ENCODE measurements at places on chromosomes 11 and 22. TPM values are rescaled to one million over a fixed set of nuclear protein-coding genes. Genes with fewer than 3 reads are reported as not detected.

The LSP1 gene
- polyA plus RNA-seq, result 1.7 TPM

The SSTR3 gene
- not detected for polyA plus RNA-seq

The MMP8 gene
- not detected for polyA plus RNA-seq

The WNT11 gene
- polyA plus RNA-seq, result 0.06 TPM

The TRIM51 gene
- polyA plus RNA-seq, result not detected

The PPP2R1B gene
- 13.1 TPM for polyA plus RNA-seq

The TEX12 gene
- polyA plus RNA-seq, result not detected

The OR8G5 gene
- polyA plus RNA-seq, result not detected

The APOL3 gene
- polyA plus RNA-seq, result 0.25 TPM

The SHANK3 gene
- 2.2 TPM for polyA plus RNA-seq

The SPON1 gene
- polyA plus RNA-seq, result not detected

The P2RX6 gene
- 0.21 TPM for polyA plus RNA-seq

The SELENOM gene
- polyA plus RNA-seq, result 32.2 TPM

The LRRC55 gene
- not detected for polyA plus RNA-seq

The TYR gene
- 0.04 TPM for polyA plus RNA-seq
